ENCODE measurements at places on chromosomes 13 and 19.

- DNase-seq, result no peak
Observed at GRCh38 chr19:51594774-51595109, 23.7 kb downstream of the ZNF175 start.

GRCh38 chr13:53885997-53886396 lies 857.4 kb downstream of the OLFM4 start:
- DNase-seq, result no peak

- DNase-seq, result no peak
Observed at GRCh38 chr19:21133633-21134032, 8.2 kb upstream of the ZNF431 start.

GRCh38 chr13:60335531-60335930 lies 61.5 kb upstream of the TDRD3 start:
- DNase-seq, result no peak

- no peak for DNase-seq
Observed at GRCh38 chr19:32219392-32219791, 126.0 kb upstream of the ZNF507 start.

DNA sequence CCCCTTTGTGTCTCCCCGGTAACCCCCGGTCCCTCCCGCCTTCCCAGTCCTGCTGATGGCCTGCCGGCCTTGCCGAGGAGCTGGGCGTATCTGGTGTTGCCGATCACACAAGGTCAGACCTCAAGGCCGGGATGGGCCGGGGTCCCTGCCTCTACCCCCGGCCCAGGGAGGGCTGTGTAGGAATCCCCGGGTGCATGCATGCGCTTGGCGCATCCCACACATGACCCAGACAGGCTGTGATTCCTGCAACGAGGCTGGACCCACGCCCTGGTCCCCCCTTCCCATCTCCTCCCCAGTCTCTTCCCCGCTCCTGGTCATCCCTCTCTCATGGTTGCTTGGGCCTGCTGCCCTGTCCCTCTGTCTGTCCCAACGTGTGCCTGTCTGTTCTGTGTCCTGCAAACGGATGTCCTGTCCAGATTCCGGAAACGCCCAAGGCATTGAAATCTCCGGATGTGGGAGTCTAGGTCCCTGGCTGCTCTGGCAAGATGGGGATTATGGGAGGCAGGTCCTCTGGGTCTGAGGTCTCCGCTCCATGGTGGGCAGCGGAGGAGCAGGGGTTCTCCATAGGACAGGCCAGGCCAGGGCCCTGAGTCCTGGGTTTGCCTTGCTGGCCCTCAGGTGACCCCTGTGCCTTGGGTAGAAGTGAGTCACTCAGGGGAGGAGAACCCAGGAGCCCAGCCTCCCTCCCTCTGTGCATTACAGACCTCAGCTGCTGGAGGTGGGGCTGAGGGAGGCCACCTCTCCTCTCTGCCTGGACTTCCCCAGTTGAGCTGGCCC lies 1.6 kb downstream of the PKN1 start:
- DNase-seq, result peak; percentile 12

GRCh38 chr19:41408256-41408655 lies 10.6 kb downstream of the BCKDHA start:
- DNase-seq, result no peak

GRCh38 chr19:18589380-18590272 lies 1.0 kb downstream of the REX1BD start:
- no peak for DNase-seq

GRCh38 chr13:93982179-93982918 lies 497.1 kb downstream of the DCT start:
- no peak for DNase-seq

GRCh38 chr19:1062387-1063029 lies 4.5 kb upstream of the ARHGAP45 start:
- DNase-seq, result no peak

GRCh38 chr13:38902551-38902950 lies 88.1 kb downstream of the STOML3 start:
- no peak for DNase-seq

DNA sequence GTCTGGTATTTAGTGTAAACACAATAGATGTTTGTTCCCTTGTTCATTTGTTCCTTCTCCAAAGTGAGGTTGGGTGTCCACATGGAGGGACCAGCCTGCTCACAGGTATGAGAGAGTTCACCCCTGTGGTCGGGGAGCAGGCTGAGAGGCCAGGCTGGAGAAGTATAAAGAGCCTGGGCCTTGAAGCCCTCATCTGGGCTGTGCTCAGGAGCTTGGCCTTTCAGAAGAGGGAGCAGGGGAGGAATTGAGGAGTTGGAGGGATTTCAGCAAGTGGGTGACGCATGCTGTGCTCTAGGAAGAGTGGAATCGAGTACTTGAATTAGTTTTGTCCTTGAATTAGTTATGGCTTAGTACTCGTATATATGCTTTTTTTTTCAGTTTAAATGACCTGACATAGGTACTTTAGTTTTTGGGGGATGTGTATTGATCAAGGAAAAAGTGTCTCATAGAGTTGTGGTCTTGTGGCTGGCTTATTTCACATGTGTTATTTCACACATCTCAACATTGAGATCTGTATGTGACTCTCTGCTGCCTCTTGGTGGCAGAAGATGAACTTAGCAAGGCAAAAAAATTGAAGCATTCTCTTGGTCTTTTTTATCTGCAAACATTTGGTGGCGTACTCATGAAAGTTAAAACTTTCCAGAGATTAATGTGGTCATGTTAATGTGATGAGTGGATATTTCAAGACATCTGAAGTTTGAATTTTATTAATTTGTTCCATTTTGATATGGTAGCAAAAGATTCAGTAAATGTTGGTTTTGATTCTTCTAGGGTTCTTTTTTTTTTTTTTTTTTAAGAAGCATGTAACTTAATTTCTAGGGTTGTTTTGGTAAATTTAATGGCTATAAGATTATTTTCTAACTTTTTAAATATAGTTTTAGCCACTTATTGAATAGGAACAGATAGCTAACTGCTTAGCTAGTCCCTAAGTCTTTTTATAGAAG lies 54.3 kb downstream of the SLAIN1 start:
- DNase-seq, result peak; percentile 6

DNA sequence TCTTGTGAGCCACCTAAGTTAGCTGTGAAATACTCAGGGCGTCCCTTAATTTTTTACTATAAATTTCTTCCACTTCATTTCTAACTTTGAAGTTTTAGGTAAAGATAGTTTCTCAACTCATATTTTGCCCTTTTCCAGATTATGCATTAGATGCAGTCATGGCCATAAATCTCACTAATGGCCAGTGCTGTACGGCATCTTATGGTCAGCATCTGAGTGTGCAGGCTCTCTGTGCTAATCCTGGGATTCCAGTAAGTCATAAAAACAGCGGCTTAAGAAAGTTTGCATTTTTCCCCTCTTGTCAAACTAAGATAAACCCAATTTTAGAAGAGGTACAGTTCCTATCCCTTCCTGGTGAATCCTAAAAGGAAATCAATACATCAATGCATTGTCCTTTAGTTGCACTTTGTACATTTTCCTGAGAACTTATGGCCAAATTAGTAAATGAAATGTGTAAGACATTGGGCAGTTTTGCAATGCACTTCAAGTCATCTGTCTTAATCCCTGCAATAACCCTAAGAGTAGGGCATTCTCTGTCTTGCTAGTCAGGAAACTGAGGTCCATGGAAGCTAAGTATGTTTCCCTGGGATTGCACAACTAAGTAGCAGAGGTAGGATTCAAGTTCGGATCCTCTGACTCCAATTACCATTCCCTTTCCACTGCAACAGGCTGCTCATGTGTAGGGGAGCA lies 146.2 kb downstream of the DCT start:
- no peak for DNase-seq

- no peak for DNase-seq
Observed at GRCh38 chr19:50432221-50433028, at the start of gene MYBPC2. MYBPC2 (plus strand) TSS chr19:50432892; CDS start chr19:50432954, 62 bp downstream.

DNA sequence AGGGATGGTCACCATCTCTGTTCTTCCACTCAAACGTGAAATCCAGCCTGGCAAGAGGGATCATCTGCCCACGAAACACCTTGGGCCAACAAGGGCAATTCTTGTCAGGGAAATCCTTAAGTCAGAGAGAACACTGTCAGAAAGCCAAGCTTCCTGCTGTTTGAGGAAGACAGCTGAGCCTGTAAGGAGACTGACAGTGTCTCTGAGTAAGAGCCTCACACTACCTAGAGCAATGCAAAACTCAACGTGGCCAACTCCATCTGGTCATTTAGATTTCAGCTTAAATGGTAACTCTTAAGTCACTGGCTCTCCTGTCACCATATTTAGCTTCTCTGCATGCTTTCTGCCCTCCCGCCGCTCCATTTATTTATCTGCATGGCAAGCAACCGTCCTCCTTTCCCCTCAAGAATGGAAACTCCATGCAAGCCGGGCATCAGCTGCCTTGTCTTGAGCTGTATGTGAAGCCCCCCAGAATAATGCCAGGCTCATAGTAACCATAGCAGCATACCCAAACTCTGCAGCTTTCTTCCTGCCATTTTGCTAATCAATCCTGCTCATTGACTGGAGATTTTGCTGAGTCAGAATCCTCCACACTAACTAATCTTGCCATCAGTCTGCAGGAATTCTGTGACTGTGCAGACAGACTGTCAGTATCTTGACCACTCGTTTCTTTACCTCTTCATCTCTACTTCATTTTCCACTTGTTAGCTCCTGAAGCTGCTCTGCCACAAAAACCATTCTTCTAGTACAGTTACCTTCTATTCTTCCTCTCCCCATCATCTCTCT lies 159.8 kb downstream of the IRS2 start:
- no peak for DNase-seq

- DNase-seq, result no peak
Observed at GRCh38 chr19:49364083-49364737, 533 bp downstream of the DKKL1 start.

- no peak for DNase-seq
Observed at GRCh38 chr13:36959456-36960116, 39.5 kb upstream of the SMAD9 start.

GRCh38 chr19:290372-291005 lies 714 bp downstream of the PLPP2 start:
- DNase-seq, result no peak

GRCh38 chr13:64627654-64628053 lies 2602.5 kb downstream of the PCDH9 start:
- DNase-seq, result no peak

DNA sequence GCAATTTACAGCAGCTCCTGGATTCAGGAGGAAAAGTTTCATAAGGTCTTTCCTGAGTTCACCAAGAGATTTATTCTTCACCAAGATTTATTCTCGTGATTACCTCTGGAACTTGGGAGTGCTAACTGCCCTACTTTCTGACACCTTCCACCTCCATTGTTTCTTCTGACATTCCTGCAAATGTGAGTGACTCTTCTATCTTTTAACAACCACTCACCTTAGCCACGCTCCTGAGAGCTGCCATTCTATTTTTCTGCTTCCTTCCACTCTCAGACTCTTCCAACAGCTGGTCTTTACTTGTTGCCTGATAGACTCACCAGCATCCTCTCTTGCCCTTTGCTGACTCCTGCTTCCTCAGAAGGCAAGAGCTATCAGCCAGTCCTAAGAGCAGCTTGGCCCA lies 11.5 kb upstream of the CBY2 start:
- no peak for DNase-seq

DNA sequence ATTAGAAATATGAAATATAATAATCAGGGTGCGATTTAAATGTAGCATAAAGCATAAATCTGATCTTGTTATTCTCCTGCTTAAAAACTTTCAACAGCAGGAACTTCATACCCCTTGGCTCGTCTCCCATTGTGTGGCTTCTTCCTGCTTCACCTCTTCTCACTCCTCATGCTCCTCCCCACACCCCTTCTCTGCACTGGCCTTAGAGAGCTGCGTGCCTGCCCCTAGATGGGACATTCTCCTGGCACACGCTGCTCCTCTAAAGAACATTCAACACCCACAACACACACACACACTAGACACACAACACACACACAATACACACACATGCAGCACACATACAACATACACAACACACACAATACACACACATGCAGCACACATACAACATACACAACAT lies 104.6 kb upstream of the RAP2A start:
- no peak for DNase-seq

DNA sequence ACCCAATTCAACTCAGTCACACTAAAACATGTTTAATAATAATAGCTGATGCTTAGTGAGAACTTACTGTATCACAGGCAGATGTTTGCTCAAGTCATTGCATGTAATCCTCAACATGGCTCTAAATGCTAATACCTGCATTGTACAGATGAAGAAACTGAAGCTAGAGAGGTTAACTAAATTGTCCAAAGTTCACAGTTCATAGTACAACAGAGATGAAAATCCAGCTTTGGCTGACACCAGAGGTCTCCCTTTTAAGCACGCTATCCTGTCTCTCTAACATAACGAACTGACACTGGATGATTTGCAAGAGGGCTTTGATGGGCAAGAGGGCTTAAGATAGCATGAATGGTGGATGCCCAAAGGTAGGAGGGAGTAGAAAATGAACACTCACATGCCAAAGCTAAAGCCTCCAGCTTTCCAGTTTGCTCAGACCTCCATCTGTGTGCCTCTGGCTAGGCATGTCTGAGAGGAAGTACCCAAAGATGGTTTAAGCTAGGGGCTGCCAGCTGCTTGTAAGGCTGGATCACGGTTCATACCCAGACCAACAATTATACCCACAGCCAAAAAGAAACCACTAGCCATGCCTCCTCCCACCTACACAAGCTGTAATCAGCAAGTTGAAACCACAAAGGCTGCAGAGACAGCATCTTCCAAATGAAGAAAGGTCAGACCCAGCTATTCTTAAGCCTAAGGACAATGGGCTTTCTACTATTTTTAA lies 196.9 kb upstream of the UBL3 start:
- DNase-seq, result peak; percentile 4

GRCh38 chr13:39538816-39539790 lies 63.9 kb downstream of the LHFPL6 start:
- DNase-seq, result no peak

GRCh38 chr13:73306688-73307087 lies 247.9 kb downstream of the KLF5 start:
- DNase-seq, result no peak

- no peak for DNase-seq
Observed at GRCh38 chr13:71814806-71815360, 52.1 kb downstream of the DACH1 start.

- no peak for DNase-seq
Observed at GRCh38 chr13:22926748-22927400, 253.9 kb upstream of the SGCG start.

- no peak for DNase-seq
Observed at GRCh38 chr19:40601134-40601974, at the start of gene LTBP4. LTBP4 (plus strand) TSS chr19:40601369; CDS start chr19:40601388, 19 bp downstream.

GRCh38 chr13:75123428-75123827 lies 358.5 kb downstream of the TBC1D4 start:
- no peak for DNase-seq

GRCh38 chr13:25887962-25888655 lies 163.7 kb downstream of the SHISA2 start:
- DNase-seq, result no peak

DNA sequence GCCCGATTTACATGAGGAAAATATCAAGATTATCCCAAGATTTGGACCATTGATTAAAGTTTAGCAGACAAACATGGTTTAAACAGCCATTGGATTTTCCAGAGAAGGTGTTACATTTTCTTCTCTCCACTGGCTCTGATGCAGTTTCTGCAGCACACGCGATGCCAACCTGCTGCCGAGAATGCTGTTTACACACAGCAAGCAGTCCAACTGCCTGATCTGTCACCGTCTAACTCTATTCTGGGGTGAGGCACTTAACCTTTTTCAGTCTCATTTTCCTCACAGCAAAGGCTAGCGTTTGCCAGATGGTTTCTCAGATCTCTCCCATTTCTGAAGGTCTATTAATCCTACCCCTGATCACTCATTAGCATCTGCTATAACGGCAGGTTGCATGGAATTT lies 763.5 kb upstream of the GPC6 start:
- DNase-seq, result no peak
